NCI-H2081 treated with DMSO at 0.1 percent for 48 hours (cell line): ENCODE measurements at places on chromosomes 12 and 14.
A peak's percentile ranks its signal among the peaks of the same experiment; 100 is the strongest.

DNA sequence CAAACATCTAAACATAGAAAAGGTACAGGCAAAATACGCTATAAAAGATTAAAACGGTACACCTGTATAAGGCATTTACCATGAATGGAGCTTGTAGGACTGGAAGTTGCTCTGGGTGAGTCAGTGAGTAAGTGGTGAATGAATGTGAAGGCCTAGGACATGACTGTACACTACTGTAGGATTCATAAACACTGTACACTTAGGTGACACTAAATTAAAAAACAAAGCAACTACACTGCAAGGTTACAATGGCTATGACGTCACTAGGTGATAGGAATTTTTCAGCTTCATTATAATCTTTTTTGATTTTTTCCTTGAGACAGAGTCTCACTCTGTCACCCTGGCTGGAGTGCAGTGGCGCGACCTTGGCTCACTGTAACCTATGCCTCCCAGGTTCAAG lies 269.2 kb downstream of the KSR2 start:
- no peak for DNase-seq

DNA sequence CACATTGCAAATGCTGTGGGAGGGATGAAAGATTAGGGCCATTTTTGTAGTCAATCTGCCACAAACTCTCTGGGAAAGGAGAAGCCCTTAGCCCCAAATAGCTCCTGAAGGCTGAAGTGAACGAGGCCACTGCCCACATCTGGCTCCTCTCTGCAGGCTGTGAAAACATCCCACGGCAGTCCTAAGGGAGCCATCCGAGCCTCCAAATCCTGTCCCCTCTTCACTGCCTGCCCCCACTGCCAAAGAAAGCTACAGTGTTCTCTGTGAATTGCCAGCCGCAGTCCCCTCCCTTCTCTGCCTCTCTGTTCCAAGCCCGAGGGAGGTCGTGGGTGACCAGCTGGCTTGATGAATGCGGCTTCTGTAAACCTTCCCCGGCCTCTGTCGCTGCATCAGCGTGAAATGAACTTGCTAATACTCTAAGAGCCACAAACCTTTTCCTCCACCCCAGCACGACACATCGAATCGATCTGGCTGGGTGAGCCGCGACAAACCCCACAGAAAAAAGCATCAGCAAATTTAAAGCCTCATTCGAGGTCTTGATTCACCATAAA lies 180.7 kb upstream of the NRXN3 start:
- no peak for DNase-seq

GRCh38 chr12:47828008-47828975 lies 8.6 kb upstream of the HDAC7 start:
- DNase-seq: no peak

GRCh38 chr12:27631813-27632491 lies 64.3 kb upstream of the REP15 start:
- DNase-seq: no peak

DNA sequence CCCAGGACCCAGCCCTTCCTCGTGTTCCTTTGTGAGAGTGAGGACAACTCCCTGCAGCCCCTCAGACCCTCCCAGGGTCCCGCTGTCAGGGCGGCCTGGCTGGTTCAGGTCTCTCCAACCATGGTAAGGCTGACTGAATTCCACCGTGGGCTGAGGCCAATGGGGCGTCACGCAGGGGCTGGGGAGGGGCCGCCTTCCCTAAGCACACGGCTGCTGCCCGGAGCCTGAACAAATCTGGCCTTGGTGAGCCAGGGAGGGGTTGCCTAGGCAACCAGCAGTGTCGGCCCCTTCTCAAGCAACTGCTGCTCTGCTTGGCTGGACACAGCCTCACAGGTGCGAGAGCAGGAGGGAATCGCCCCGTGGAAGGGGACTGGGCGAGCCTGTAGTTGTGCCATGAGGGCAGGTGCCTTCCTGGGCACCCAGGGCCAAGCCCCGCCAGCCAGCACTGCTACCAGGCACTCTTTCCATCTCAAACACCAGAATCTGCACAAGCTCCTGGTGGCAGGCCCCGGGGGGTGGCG lies 37.0 kb upstream of the GALNT9 start:
- DNase-seq: no peak

GRCh38 chr12:27905285-27906126 lies 67.0 kb downstream of the PTHLH start:
- no peak for DNase-seq

GRCh38 chr12:42485823-42486222 lies 103.7 kb downstream of the PRICKLE1 start:
- no peak for DNase-seq

DNA sequence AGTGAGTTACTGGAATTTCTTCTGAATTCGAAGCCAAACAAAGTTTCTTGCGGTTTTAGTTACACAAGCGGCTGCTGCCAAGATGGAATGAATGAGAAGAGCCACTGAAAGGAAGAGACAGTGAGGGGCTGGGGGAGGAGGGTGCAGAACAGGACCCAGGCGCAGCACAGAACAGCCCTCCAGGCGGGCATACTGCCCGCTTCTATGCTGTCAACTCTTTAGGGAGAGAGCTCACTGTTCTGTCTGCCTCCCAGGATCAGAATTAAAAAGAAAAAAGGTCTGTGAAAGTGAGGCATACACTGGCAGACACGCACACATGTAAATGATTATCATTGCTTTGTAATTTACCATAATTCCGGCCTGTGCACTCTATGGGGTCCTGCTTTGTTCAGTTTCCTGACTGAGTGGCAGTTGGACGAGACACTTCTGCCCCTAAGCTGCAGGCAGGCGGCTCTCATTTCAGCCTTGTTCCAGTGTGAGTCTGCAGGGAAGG lies 231.6 kb downstream of the CACNA1C start:
- peak; percentile 64 for DNase-seq

GRCh38 chr12:64001439-64001838 lies 156.9 kb downstream of the SRGAP1 start:
- no peak for DNase-seq

DNA sequence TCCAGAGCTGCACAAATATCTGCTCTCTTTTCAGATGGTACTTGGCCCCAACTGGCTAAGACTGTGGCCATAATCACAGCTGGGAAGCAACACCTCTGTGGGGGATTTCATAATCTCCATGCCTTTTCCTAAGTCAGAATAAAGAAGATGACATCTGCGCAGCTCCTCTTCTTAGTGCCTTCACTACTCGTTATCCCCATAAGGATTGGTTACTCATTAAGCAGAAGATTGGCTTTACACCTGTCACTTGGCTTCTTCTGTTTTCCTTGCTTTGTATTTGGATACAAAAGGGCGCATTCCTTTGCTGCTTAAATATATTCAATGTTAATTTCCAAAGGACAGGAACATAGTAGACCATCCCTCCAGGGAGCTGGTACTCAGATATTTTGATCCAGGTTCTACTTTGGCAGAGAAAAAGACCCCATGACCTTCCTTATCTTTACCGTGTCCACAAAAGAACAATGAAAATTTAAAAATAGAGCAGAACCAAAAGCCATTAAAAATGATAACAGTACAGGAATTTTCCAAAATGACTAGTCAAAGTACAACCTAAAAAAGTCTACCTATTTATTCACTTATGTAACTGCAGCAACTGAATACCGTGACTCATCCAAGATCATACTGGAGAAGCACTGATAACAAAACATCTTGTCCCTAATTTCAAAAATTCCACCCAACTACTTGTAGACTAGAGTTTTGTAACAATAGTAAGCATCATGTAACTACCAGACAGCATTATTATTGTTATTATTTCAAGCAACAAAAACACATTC lies 352.3 kb upstream of the TMPO start:
- DNase-seq: no peak

GRCh38 chr14:104494483-104494882 lies 85.1 kb upstream of the C14orf180 start:
- DNase-seq: no peak

- DNase-seq: no peak
Observed at GRCh38 chr12:85996280-85996679, 122.2 kb downstream of the NTS start.

- DNase-seq: no peak
Observed at GRCh38 chr12:132167611-132168310, 23.5 kb downstream of the NOC4L start.

- DNase-seq: no peak
Observed at GRCh38 chr12:91923864-91924263, 221.8 kb downstream of the BTG1 start.
